ENCODE measurements at places on chromosomes 2 and 18. TPM values are rescaled to one million over a fixed set of nuclear protein-coding genes. Genes with fewer than 3 reads are reported as not detected.

- DNase-seq = no peak
Observed at GRCh38 chr2:96083064-96083939, 33.1 kb downstream of the ADRA2B start.

GRCh38 chr2:114543236-114543766 is 100.9 kb downstream of the DPP10 start:
- peak; percentile 19 for DNase-seq

The ASAP2 gene
- polyA plus RNA-seq = 55.9 TPM

- DNase-seq = no peak
Observed at GRCh38 chr2:39059366-39059952, 61.4 kb downstream of the SOS1 start.

DNA sequence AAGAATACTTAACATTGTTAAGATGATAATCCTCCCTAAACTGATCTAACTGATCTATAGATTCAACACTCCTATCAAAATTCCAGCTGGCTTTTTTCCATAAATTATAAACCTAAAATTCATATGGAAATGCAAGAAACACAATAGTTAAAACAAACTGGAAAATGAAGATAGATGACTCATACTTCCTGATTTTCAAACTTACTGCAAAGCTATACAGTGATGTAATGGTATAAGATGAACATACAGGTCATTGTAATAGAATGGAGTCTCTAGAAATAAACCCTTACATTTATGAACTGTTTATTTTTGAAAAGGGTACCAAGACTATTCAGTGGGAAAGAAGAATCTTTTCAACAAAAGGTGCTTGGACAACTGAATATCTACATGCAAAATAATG is 32.3 kb downstream of the UBXN4 start:
- DNase-seq = no peak

GRCh38 chr2:43110442-43110871 is 115.9 kb downstream of the ZFP36L2 start:
- no peak for DNase-seq

The COL5A2 gene
- polyA plus RNA-seq = 115 TPM

- no peak for DNase-seq
Observed at GRCh38 chr18:62409821-62410220, 84.7 kb downstream of the TNFRSF11A start.

DNA sequence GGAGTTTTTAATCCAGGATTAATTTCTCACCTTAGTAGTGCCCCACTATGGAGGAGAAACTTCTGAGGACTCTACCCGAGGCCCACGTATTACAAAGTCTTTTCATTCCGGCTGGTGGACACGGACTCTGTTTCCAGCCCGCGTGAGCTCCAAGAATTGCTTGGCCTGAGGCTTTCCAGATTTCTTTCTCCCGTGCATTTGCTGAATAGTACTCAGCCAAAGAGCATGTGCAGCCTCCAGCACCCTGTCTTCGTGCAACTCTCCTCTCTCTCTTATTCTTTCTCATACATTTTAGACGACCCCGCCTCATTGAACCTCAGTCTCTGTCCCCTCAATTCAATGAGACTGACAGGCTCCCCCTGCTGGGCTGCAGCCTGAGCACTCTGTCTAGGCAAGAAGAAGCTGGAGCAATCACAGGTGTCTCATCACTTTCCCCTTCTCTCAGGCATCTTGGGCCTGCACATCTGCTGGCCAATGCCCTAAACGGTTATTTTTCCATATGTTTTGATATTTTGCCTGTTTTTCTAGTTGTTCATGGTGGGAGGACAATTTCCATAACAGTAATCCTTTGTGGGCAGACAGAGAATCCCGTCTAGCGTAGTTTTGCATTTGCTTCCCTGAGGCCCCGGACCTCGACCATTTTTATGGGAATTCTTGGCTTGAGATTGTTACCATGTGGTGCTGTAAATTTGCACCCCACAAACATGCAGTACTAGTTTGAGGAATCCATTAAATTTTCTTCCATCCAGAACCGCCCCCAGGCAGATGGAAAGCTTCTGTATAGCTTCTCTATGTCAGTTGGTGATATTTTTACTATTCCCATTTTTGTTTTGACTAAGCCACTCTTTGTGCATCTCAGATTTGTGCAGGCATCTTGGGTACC is 50.1 kb upstream of the LPIN2 start:
- DNase-seq = peak; percentile 52

DNA sequence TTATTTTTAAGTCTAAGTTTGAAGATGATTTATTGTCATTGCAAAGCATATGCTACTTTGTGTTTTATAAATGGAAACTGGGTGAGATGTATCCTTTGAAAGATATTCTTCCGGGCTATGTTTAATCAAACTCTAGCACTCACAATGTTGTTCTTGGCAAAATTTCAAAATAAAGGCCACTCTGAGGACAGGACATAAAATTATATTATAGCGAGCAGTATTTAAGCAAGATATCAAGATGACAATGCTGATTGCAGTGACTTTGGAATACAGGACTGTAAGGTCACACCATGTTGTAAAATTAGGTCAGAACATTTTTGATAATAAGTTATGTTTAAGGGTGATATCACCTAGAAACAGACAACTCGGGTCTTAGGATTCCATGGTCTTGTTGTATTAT is 14.2 kb downstream of the RPRM start:
- DNase-seq = no peak

DNA sequence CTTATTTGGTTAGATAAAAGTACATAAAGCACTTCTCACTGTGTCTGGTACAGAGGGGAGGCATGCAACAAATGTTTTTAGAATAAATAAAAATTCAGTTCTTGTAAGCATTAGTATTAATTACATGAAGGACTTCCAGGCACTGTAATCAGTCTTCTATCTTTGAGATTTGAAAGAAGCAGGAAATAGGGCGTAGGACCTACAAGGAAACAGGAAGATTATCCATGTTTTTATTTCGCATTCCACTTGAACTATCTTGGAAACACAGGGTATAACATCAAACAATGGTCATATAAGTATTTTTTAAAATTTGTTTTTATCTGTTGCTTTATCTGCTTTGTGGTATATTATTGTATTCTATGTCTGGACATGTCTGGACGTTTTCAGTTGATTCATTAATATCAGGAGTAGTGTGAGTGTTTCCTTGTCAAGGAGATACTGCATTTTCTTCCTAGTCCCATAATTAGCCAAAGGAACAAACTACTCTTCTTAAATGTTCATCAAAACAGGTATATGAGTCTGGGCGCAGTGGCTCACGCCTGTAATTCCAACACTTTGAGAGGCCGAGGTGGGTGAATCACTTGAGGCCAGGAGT is 32.5 kb downstream of the BMPR2 start:
- no peak for DNase-seq

The L3MBTL4 gene
- polyA plus RNA-seq = 6.3 TPM
